ENCODE measurements at places on chromosomes 4 and X.

- DNase-seq: no peak
Observed at GRCh38 chrX:1244164-1245076, 24.2 kb upstream of the CSF2RA start.

DNA sequence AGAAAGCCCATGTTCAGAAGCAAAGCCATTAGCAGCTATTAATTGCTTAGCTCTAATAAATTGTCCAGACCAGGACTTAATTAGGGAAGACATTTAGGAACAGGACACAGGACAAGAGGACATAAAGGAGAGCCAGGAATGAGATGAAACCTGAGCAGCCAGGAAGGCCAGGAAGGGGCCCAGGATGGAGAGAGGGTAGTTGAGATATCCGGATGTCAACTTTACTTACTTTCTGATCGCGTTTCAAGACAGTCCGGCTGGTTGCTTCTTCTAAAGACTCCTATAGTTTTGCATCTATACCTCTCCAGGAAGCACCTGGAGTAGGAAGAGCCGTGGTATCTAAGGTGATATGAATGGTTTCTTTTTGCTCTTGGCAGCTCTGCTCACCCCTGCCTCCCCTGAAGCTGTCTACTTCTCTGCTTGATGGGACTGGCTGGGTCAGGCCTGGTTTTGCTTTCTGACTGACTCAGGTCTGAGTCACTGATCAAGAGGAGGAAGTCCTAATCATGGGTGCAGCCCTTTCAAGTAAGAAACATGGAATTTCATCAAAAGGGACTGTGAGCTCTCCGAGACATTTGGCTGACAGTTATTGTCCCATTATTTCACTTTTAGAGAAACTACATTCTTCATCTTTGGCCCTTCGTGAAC, 733.3 kb downstream of the RPA4 start:
- no peak for DNase-seq

DNA sequence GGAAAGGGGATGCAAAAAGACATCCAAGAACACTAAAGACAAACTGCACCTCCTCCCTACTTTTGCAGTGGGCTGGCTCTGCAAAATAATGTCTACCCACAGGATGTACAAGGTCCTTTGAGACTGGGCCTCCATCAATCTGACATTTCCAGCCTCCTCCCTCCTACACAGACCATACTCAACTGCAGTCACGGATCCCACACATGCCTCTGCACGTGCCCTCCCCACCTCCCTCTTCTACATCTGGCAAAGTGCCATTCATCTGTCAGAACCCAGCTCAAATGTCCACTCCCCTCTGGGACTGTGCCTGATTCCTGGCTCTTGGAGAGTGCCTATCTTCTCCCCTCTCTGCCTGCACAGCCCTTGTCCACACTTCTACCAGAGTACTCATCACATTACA, 50.3 kb downstream of the CHRDL1 start:
- DNase-seq: no peak

- DNase-seq: no peak
Observed at GRCh38 chrX:134803060-134803459, 144.8 kb upstream of the PLAC1 start.

DNA sequence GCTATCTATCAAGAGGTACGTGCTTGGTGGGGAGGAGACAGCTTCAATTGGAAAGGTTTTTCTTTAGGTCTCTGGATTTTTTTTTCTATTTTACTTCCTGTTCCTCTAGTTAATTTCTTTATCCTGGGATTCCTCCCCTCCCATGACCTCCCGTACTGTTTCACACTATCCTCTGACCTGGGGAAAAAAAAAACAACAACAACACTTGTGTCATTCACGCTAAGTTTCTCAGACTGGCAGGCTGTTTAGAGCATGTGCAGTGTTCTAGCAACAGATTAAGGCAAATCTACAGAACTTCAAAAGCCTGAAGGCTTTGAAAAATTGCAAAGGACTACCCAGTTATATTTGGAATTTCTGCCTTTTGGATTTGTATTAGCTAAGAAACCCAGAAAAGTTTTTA, 358.4 kb downstream of the ARHGAP24 start:
- DNase-seq: no peak

GRCh38 chr4:148015058-148015457, 283.2 kb downstream of the ARHGAP10 start:
- no peak for DNase-seq

DNA sequence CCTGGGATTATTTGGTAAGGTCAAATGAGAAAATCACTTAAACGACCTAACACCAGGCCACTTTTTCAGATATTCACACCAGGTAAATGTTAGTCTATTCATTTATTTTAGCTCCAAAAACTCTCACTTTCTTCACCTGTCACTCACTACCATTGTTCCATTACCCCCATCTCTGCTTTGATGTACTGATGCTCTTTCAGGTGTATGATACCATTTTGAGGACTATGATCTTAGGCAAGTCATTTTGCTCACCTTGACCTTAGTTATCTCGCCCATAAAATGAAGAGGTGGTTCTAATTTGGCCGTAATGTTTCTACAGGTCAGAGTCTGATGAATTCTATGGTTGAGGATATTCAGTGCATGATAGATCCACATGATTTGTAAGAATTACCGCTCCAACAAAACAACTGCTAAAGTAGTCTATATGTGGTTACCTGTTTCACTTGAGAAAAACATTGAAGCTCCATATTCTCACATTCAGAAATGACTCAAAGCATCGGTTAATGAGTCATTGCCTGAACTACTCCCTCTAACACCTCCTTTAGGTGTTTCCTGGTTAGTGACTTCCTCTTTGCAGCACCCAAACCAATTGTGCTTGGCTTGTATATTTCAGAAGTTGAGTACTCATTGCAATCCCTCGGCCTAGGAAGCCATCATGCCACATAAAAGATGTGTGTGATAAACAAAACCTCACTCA, 4.5 kb downstream of the DTHD1 start:
- DNase-seq: no peak

GRCh38 chrX:63475200-63475599, 124.1 kb upstream of the SPIN4 start:
- no peak for DNase-seq

DNA sequence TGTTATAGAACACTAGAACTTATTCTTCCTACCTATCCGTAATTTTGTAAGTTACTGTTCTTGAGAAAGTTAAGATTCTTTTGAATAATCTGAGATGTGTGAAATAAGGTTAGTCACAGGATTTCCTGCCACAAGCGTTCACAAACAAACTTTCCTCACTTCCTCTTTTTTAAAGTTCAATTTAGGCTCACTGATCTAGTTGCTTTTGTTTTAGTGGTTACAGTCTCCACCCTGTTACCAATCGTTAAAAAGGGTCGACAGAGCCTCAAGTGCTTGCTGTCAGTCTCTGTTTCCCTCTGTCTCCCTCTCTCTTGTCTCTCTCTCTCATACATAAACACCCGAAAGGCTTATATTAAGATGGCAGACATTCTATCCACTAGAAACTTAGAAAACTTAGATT, 35.9 kb upstream of the STK26 start:
- no peak for DNase-seq

DNA sequence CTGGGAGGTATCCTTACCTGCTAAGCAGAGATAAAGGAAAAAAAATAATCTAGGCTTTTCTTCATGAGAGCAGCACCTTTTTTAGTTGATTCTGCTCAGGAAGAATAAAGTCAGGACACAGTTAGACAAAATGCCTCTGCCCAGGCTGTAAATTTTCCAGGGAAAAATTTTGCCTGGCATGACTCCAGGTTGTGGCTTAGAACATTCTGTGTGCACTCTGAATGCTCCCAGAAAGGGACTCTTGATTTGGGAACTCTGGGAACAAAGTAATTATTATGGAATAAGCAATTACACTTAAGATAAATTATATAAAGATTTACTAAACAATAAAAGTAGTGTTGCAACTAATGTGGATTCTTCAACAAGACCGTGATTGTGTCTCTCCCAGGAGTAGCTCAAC, 826.2 kb upstream of the TENM3 start:
- DNase-seq: no peak

GRCh38 chrX:72053508-72053907, 78.2 kb downstream of the RTL5 start:
- DNase-seq: no peak

GRCh38 chrX:44227991-44228390, 115.5 kb downstream of the EFHC2 start:
- DNase-seq: no peak

DNA sequence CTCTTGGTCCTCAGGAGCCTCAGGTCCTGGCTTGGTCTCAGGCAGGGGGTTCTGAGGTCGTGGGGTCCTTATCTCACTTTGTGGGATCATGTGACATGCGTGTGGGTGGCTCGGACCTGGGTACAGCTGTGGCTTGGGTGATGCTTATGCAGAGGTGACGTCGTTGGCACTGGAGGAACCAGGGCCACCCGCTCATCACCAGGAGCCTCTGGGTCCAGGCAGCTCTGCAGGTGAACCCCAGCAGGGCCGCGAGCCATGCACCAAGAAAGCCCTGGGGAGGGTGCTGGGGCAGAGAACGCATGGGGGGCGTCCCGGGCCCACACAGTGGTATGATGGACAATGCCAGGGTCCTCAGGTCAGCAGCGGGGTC, 8.7 kb downstream of the ATP5ME start:
- DNase-seq: no peak

GRCh38 chrX:107871136-107871535, 45.5 kb downstream of the MID2 start:
- no peak for DNase-seq

GRCh38 chrX:37776987-37777325, 2.9 kb upstream of the CYBB start:
- DNase-seq: no peak

- DNase-seq: no peak
Observed at GRCh38 chrX:129798888-129799287, 19.1 kb downstream of the SASH3 start.

DNA sequence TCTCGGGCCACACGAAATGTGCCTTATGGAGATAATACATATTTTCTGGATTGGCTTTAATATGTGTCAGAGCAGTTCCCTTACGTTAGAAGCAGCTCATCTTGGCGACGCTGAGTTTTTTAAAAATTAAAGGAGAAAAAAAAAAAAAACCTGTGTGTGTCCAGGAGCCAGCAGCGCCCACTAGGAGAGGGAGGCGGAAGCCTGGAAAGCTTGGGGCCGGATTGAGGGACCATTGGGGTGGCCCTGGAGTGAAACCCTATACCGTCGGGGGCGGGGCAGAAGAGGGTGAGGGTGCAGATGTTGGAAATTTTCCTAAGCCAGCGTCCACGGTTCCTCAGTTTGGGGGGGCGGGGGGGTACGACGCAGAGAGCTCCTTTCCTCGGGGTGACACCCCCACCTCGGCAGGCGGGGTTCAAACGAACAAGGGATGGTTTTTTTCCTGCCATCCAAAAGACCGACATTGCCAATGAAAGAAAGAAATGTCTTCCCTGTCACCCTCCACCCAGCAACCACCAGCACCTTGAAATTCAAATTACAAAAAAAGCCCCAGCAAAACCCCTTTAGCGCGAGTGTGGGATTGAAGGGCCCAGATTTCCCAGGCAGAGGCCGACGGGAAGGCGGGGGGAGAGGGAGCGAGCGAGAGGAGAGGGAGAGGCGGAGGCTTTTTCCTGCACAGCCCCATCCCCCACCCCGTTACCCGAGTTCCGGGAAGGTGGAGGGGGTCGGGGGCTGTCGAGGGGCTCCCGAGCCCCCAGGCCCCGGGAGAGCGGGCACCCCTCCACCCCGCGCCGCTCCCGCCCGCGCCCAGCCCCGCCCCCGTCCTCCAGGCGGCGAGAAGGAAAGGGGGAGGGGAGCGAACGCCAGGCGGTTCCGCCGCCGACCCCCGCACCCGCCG, 859 bp downstream of the SMARCA1 start:
- no peak for DNase-seq

- DNase-seq: no peak
Observed at GRCh38 chr4:3108211-3108610, 33.7 kb downstream of the HTT start.

- no peak for DNase-seq
Observed at GRCh38 chr4:16233569-16234177, 7.4 kb upstream of the TAPT1 start.

GRCh38 chr4:62835631-62836030, 1573.6 kb downstream of the TECRL start:
- no peak for DNase-seq

DNA sequence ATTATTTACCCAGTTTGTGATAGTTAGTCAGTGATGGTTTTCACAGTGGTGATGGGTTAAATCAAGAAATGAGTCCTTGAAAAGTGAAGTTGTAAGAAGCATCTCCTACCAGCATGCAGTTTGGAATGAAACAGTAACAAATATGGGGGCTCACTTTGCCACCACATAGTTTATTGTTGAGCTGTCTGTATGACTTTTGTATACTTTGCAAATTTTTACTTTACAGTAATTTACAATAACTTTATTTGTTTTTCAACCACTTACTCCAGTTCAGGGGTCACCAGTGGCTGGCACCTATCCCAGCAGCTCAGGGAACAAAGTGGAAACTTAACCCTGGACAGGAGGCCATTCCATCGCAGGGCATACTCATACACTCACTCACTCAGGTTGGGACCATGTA, 64.5 kb upstream of the ANKRD50 start:
- no peak for DNase-seq

- no peak for DNase-seq
Observed at GRCh38 chr4:40829586-40829985, 79.8 kb downstream of the NSUN7 start.

DNA sequence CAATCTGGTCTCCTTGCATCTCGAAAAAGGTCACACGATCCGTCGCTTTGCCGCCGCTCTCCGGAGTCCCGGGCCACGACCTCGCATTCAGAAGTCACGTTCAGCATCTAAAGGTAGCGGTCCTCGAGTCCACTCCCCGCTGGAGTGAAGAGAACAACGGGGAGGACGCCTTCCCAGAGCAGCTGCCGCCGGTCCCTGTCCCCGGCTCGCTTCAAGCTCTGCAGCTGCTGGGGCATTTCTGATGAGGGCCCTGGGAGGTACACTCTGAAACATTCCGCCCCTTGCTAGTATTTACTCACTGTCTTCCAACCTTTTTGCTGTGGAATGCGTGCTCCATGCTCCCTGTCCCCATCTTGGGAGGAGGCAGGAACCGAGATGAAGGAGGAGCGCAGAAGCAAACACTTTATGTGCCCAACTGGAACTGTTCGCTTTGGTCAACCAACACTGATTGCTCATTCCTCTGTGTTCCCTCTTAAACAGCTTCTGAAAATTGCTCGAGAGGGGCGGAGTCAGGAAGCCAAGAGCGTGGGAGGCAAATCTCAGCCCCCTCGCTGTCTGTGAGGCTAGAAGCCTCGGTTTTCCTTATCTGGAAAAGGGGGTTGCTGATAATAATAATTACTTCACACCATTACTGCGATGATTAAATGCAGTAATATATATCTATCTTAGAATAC, 6.4 kb upstream of the VAMP7 start:
- no peak for DNase-seq

DNA sequence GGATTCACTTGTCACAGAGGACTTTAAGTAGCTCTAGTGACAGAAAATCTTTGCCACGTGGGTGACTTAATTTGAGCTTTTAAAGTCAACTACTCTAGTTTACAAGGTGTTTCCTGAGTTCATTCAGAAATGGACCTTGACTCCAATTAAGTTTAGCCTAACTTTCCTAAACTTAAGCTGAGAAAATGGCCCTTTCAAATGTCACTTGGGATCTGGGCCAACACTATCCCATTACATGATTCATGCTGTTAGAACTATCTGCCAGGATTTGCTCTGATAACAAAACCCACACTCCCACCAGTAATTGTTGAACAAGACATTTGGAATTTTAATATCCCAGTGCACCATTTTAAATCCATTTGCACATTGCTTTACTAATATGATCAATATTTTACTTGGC, 40.8 kb downstream of the C4orf46 start:
- no peak for DNase-seq

All from activated CD4-positive, CD25-positive, alpha-beta regulatory T cell treated with anti-CD3 and anti-CD28 coated beads, Interleukin-2, amount 50 U/mL, for 72 hours (primary cell).